ENCODE measurements at places on chromosomes 5 and 9.

DNA sequence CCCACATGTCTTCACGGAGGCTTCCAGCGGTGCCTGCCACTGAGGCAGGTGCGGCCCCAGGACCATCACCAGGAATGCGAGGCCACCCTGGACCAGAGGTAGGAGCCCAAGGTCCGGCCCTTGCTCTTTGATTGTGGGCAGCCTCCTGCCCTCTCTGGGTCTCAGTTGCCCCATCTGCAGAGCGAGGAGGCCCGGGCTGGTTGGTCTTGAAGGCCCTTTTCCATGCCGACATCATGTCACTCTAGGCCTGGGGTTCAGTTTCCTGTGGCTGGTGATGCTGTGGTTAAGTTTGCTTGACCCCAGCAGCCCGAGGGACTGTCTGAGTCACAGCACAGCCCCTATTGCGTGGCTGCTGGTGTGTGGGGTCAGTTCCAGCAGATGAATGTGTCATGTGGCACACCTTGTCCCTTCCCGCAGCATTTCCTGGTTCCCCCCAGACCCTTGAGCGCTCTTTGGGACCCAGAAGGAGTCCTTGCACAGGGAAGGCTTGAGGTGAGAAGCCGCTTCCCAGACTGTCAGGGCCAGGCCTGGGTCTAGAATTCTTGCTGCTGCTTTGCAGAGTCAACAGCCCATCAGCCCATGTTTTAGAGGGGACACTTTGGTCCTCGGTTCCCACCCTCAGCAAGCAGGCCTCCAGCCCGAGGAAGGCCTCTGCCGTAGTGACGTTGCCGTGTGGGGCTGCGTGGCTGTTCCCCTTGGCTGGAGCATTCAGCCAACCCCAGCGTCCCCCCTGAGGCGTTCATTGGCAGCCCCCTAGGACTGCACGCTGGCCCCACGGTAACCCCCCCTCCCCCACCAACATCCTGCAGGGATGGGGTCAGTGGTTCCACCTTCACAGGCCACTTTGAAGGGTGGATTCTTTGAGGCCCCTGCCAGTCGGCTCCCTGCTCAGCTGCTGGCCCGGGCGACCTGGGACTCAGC, 31.0 kb upstream of the HMCN2 start:
- DNase-seq: no peak

DNA sequence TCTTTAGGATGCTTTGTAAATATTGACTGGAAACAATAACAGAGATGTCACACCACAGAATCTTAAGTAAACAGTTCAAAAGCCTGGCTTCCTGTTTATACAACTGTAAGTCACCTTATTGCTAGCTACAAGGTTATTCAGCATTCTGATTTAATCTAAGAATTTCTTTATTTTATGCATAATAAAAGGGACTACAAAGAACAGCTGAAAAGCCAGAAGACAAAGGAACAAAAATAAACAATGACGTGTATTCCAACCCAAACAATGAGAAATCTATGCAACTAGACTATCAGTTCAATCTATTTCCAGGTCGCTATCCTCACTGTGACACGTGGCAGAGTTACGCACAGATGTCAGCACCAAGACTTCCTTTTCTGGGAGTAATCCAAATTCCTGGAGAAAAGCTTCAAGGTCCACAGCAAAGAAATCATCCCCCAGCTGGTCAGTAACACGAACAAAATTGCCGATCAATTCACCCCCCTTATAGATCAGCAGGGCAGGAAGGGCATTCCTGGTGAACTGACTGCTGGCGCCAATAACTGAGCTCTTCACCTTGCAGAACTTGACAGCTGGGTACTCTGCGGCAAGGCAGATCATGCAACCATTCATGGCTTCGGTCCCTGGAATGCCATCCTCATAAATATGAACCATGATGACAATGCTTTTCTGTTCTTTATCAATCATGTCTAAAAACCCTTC, 8.4 kb downstream of the PDCL start:
- DNase-seq: no peak

DNA sequence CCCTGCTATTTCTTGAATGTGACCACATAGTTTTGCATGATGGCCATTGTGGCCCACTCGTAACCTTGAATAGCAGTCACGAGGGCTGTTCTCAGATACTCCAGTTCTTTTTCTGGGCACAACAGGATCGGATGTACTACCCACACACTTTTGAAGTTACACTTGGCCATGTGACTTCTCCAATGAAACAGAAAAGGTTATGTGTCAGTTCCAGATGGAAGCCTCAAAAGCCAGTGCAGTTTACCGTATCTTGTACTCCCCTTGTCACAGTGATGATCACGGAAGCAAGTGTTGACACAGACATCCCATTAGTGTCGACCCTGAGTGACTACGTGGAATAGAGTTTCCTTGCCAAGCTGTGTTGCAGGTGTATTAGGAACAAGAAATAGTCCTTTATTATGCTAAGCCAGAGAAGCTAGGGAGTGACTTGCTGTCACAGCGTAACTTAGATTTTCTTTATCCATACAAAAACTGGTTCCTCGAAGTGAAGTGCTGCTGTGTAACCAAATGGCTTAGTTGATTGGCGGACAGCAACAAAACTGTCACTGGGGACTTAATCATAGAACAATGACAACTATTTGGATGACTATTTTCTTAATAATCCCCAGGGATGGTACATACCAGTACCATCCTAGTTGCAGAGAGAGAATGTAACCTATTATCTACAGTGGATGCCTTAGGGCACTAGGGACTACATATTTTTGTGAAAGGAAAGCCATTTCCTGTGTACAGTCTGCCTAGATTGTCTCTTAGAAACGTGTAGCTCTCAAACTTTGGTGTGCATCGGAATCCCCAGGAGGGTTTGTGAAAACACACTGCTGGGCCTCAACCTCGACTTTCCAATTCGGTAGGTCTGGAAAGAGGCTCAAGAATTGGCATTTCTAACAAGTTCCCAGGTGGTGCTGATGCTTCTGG, 90.1 kb upstream of the DMRT1 start:
- DNase-seq: no peak

DNA sequence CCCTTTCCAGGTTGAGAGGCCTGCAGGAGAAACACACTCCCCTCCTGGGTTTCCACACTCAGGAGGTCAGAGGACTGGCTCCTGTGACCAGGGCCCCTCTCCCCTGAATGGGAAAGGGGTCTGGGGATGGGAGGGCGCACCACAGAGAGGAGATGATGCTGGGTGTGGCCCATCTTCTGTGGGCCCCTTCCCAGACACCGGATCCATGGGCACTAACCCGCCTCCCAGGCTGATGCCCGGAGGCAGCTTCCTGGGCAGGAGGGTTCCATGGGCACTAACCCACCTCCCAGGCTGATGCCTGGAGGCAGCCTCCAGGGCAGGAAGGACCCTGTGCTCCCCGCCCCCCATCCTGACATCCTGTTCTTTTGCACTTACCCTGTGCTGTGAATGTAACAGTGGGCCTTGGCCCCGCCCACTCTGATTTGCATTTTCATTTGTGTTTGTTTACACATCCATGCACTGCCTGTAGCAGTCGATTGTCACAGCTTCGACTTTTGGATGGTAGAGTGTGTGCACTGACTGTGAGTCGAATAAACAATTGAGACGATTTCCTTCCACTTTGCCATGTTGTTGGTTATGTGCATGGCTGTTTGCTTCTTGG, 9.3 kb upstream of the DOLPP1 start:
- no peak for DNase-seq

DNA sequence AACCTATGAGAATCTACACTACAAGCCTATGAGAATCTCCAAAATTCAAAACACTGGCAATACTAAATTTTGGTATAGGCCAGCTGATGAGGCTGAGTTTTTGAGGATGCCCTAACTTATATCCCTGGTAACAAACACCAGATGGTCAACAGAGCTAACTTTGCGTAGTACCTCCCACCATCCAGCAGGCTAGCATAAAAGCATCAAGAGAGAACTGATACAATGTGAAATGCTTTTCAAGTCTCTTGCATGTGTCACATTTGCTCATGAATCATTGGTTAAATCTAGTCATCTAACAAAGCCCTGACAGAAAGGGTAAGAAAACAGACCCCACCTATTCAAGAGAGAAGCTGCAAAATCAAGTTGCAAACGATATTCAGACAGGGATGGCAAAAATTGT, 1609.7 kb upstream of the CDH9 start:
- no peak for DNase-seq

- no peak for DNase-seq
These were observed 572.5 kb upstream of the RGMB start for GRCh38 chr5:98200726-98201541.

DNA sequence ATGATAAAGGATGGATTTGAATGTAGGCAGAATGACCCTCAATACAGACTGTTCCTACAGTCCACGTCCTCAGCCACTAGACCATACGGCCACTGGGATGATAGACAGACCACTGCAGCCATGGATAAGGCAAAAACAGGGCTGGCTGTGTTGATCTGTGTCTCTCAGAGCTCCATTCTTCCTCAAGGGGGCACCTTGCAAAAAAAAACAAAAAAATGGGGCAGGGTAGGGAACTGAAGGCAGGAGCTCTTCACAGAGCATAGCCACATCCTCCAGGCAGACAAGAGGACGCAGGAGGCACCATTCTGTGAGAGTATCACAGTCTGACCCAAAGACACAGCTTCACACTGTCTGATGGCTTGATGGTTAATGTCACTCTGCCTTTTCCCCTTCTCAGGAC, 61.2 kb upstream of the GABRP start:
- no peak for DNase-seq

DNA sequence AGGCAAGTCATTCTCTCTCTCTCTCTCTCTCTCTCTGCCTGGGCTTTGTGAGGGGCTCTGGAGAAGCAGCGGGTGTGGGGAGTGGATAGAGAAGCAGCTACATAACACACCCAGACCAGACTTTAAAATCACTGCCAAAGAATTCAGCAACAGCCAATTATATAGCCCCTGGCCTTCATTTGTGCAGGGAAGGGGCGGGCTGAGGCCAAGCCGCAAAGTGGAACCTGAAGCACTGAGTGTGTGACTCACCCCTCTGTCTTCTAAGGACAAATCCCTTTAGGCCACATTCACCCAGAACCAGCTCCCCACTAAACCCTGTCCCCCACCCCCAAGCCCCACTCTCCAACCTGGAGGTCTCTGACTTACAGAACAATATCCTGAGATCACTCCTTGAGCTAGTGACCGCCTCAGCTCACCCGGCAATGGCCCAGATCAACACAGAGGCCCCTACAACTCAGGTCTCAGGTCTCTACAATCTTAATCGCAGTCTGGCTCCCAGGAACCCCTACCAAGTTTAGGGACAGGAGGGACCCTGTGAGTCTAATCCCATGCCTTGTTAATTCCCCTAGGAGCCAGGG, 6.0 kb downstream of the B4GALT1 start:
- no peak for DNase-seq

DNA sequence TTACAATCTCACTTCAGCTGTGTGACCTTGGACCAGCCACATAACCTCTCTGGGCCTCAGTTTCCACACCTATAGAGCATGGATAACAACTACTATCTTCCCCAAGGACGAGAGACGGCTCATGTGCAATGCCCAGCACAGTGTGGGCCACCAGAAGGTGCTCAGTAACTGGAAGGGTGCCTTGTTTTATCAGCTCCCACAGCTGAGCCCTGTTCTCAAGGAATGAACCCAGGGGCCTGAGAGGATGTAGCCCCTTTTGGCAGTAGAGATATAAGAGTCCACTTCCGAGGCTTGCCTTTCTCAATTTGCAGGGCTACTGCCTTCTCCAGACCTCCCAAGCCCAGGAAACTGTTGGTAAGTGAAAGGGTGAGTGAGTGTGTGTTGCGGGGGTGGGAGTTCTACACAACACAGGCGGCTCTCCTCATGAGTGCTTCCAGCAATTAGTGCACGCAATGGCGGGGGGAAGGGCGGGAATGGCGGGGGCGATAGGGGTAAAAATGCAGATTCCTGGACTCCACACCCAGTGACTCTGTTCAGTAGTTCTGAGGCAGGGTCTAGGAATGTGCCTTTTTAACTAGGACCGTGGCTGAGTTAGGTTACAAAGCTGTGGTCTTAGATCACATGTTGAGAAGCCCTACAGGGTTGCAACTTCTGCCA, 185.1 kb downstream of the FSTL4 start:
- no peak for DNase-seq

DNA sequence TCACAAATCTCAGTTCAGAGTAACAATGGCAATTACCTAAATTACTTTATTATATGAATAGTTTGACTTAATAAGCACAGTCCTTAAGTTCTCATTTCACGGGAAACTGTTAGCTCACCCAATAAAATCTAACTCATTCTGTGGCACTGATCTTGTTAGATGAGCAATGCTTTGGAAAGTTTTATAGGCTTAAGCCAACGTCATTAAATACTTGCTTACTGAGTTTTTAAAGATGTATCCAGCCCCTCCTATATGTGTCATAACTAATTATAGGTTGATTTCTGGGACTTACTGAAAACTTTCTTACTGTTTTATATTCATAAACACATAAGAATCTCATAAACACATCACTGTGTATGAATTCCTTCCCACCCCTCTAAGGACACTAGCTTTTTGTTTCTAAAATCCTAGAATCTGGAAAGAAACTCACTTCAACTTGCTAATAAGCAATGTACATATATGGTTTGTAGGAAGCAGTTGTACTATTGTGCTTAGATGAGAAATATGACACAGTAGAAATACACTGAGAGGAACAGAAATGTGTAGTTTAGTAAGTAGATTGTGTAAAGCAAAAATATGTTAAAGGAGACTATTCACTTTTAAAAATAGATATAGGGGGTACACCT, 14.1 kb upstream of the MARCOL start:
- DNase-seq: no peak

DNA sequence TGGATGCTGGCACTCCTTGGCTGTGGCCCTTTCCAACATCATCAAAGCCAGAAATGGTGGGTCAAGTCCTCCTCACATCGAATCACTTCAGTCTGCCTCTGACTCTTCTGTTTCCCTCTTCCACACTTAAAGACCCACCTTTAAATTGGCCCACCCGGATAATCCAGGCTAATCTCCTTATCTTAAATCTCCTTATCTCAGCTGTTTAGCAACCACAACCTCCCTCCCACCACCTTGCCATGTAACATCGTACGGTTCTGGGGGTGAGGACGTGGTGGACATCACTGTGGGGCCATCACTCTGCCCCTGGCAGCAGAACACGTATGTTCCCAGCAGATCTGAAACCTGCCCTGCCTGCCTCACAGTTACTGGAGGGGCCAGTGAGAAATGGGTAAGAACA, 11.5 kb downstream of the IGFBPL1 start:
- no peak for DNase-seq

GRCh38 chr5:67053229-67053628, 143.4 kb downstream of the CD180 start:
- DNase-seq: no peak

GRCh38 chr5:25974451-25974850, 1063.9 kb downstream of the CDH9 start:
- no peak for DNase-seq

DNA sequence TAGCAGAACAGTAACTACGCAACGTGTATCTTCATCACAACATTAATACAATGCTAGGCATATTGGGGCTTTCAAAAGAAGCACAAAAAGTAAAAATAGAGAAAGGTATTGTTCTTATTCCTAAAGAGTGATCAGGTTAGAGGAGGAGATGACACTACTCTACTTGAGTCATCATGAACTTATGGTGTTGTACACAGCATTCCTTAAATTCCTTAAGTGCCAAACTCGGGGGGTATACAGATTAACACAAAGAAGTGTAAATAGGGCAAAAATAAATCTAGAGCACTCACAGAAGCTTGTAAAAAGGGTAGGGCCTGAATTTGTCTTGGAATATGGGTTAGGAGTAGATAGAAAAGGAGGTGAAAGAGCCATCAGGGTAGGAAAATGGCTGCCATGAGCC, 308.0 kb upstream of the DAP start:
- DNase-seq: no peak

GRCh38 chr9:92535940-92536850, at the start of gene ECM2:
TSS of gene ECM2 (minus strand) at chr9:92535990. CDS start at chr9:92522866, 13,124 bp downstream.
- no peak for DNase-seq

GRCh38 chr9:130629443-130630070, 34.8 kb upstream of the PRDM12 start:
- DNase-seq: no peak

- DNase-seq: no peak
These were observed 4.8 kb upstream of the GPR150 start for GRCh38 chr5:95615164-95615467.

Data from cerebellar nuclear complex (tissue), 1 donor.